ENCODE measurements at places on chromosomes 2 and 18.
A peak's percentile ranks its signal among the peaks of the same experiment; 100 is the strongest.

DNA sequence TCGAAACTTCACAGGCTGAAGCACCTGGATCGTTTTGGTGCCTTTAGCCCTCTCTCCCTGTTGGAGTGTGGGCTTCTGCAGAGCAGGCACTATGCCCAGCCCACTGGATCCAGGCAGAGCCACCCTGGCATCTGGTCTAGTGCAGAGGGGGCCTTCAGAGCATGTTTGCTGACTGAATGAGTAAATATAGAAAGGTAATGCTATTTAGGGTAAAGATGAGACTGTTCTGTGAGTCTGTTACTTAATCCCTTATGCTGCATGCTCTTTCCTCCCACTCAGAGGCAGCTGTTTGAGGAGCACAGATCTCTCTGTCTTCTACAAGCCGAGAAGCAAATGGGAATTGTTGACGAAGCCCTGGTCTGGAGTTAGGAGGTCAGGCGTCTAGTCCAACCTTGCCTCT, 130.2 kb downstream of the RGPD3 start:
- no peak for DNase-seq

- peak; percentile 16 for DNase-seq
These were observed 31.3 kb downstream of the LANCL1 start for GRCh38 chr2:210445116-210445707.

DNA sequence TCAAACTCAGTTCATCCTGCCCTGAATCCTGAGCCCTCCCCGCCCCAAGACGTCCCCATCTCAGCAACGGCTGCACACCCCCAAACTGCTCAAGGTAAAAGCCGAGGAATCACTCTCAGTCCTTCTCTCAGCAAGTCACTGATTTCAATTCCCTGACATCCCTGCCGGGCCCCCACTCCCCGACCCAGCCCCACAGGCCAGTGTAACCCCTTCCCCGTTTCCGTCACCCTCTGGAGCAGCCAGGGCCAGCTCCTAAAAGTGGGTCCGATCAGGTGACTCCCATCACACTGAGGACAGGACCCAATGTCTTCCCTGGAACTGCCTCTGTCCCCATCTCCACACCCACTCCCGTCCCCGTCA, 20.5 kb downstream of the SNORC start:
- no peak for DNase-seq

DNA sequence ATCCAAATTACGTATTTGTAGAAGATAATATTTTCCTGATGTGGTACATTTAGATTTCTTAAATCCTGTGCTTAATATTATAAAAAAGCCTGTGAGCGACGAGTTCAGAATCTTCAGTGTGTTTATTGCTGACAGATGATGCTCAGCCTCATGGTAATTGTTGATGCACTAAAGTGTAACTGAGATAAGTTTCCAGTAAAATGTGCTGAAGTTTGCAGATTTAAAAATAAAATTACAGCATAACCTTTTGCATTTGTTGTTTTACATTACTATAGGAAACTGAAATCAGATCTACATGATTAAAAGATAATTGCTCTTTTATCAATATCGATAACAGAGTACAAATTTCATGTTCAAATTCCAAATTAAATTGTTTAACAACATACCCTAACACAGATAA, 307.6 kb downstream of the FIGN start:
- DNase-seq: no peak

DNA sequence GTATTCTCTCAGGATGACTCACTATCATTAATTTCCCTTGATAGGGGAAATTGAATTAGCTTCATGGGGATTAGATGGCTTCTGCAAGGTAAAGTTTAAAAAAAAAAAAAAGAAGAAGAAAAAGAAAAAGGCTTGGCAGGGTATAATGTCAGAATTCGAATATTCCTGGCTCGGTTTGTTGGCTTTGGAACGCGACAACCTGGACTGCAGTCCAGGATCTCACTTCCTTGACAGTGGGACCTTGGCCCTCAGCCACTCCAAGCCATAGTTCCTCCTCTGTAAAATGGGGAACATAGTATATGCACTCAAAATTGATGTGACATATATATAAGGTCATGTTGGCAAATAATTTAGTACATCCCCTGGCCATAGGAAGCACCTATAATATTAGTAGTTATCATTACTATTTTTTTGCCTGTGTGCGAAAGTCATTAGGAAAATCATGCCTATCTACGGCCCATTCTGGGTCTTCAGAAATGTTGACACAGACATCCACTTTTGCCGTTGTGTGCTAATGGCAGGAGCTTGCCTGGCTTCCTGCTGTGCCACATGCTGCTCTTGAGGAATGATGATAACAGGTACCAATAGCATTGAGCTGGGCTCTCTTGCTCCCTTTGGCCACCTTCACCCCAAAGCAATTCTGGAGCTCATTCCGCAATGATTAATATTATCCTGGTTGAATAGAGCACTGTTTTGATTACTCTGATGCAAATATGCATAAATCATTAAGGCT, 97.9 kb downstream of the MTCL1 start:
- DNase-seq: no peak

- DNase-seq: no peak
These were observed 70.4 kb downstream of the MYL12B start for GRCh38 chr18:3332376-3332775.

DNA sequence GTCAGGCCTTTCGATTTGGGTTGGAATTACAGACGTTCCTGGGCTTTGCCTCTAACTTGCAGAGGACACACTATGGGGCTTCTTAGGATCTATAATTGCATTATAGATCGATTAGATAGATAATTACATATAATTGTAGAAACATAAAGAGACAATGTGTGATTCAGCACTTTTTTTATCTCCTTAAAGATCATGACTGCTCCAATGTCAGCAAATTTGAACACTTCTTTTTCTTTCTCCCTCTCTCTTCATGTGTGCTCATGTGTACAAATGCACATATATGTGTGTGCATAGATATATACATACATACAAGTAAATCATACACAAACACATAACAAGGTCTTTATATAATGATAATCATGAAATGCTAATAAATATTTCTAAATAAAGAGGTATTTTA, 1261.2 kb upstream of the SLC39A10 start:
- DNase-seq: no peak

GRCh38 chr18:70288171-70288850, 534 bp upstream of the SOCS6 start:
- no peak for DNase-seq

GRCh38 chr18:7066965-7067555, 50.5 kb downstream of the LAMA1 start:
- DNase-seq: no peak

- no peak for DNase-seq
These were observed 15.9 kb upstream of the ZBTB14 start for GRCh38 chr18:5311301-5311989.

Measured in foreskin melanocyte (primary cell).